NCI-H524 (cell line): ENCODE measurements at places on chromosomes 4 and X.

DNA sequence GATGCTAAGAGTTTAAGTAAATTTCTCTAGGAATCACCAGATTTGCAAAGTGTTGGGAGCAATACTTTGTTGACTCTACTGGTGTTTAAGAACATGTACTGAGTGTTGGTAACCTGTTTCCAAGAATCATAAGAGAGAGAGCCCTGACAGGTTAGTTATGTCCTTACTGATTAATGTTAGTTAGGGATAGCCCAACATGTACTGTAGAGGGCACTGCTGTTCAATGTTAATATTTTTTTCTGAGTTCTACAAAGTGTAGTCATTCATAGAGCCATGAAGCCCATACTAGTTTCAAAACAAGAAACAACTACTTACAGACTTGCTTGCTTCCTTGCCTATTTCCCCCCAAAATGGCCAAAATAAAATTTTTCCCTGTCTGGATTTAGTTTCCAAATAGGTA, 11.9 kb downstream of the TMPRSS11D start:
- no peak for DNase-seq

DNA sequence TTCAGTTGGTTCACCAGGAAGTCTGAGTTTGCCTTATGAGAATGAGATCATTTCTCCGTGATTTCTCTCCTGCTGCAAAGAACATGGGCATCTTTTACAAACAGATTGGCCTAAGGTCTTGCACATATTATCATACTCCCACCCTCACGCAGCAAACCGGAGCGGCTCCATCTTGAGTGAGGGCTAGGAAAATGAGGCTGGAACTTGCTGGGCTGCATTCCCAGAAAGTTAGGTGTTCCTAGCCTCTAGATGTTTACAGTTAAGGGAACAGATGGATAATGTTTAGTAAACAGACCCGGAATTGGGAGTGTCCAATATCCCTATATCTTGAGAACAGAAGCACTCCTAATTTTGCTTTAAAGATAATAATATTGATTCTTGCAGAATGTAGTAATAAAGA, 247.9 kb upstream of the VCX3A start:
- no peak for DNase-seq

GRCh38 chr4:168871632-168872031, 138.4 kb downstream of the CBR4 start:
- no peak for DNase-seq

- DNase-seq: no peak
Observed at GRCh38 chr4:7043284-7044136, at the start of gene TADA2B. TSS of gene TADA2B (plus strand) at chr4:7043372. CDS start at chr4:7043580, 208 bp downstream.

GRCh38 chrX:43557792-43558191, 98.3 kb upstream of the MAOA start:
- DNase-seq: peak; percentile 33
